ENCODE measurements at places on chromosomes 3 and 15.

GRCh38 chr15:76151599-76151974, 91.8 kb downstream of the TMEM266 start:
- DNase-seq = no peak

GRCh38 chr3:24290596-24290995, 204.1 kb downstream of the THRB start:
- DNase-seq = no peak

DNA sequence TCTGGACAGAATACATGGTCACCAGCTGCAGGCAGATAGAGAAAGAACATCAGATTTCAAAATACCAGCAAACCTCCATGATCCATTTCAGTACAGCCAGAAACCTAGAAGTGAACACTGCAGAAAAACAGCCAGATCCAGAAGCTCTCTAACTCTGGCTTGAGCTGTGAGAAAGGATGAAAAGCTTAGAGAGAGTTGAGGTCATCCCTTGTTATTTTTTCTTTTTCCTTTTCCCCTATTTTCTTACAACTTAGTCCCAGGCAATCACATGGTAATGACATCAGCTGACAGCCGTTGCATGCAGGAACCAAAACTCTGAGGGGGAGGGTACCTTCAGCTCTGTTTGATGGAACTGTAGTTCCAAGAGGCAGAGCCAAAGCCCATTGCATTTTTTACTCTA, 113.2 kb downstream of the TCF12 start:
- DNase-seq = no peak

DNA sequence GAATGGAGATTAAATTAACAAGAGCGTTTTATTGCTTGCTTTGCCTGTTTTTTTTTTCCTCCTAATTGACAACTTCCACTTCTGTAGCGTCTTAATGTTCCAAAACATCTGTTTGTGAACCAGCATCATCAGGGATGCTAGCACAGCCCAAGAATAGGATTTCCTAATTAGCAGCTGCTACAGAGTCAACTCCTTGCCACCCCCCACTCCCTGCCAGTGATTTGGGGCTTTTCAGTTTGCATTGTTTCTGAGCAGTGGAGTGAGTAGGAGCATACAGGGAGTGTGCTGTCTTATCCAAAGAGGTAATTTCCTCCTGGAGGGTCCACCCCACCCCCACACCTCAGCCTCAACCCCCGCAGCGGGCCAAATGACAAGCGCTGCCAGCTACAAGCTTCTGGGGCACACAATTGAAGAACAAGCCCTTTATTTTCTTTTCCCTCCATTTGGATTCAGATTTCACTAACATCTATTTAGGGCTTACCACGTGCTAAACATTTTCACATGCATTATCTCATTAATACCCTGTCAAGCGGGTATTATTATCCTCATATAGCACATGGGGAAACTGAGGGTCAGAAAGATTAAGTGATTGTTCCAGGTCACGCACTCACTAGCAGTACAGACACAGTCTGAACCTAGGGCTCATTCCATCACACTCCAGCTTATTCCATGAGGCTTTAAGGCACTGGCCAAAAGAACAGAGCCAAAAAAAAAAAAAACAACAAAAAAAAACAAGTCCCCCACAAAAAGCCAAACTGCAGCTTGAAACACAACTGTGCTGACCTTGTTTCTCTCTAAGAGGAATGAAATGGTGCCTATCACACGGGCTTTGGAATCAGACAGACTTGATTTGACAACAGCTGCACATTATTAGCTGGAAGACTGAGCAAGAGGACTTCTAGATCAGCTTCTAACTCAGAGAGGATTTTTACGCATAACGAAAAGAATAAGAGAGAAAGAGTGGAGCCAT, 16.4 kb downstream of the HEG1 start:
- DNase-seq = no peak

DNA sequence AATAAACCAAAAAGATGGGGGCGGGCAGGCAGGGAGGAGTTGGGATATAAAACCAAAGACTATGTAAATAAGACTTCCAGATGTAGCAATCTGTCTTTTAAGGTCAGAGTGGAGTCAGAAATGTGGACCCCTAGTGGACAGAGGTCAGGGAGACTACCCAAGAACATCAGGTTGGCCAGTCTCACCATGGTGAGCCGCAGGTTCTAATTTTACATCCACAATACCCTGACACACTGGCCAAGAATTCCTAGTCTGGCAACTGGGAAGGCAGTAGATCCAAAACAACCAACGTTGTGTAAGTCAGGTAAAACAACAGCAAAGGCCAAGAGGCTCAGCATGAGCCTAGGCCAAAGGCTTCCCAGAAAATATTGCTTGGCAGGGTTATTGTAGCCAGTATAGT, 203.4 kb downstream of the FOXP1 start:
- no peak for DNase-seq

DNA sequence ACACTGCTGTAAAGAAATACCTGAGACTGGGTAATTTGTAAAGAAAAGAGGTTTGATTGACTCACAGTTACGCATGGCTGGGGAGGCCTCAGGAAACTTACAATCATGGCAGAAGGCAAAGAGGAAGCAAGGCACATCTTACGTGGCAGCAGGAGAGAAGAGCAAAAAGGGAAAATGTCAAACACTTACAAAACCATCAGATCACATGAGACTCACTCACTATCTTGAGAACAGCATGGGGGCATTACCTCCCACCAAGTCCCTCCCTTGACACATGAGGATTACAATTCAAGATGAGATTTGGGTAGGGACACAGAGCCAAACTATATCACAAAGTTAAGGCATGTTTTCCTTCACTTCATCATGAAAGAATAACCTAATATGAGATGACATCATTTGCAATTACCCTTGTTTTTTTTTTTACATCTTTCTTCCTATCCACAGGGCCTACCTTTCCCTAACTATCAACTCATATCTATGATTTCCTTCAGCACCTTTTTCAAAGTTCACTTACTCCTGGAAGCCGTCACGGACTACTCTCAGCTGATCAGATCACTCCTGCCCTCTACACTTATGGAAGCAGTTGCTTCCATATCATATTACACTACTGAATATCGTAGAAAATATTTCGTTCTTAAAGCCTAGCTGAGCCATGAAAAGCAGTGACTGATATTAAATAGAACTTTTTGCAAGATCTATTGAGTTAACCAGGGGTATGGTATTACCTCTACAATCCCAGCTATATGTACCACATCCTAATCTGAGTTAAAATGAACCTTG, 25.5 kb upstream of the ATP8B4 start:
- DNase-seq = no peak

DNA sequence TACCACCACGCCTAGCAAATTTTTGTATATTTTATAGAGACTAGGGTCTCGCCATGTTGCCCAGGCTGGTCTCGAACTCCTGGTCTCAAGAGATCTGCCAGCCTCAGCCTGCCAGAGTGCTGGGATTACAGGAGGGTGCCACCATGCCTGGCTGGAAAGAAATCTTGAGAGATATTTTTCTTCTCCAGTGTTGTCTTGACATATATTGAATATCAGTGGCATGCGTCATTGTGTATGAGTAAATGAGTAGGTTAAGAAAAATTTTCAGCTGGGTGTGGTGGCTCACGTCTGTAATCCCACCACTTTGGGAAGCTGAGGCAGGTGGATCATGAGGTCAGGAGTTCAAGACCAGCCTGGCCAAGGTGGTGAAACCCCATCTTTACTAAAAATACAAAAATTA, 3.5 kb upstream of the PIF1 start:
- DNase-seq = no peak

- DNase-seq = no peak
These were observed 51.2 kb upstream of the TNIK start for GRCh38 chr3:171511450-171511849.

GRCh38 chr15:30008156-30008555, 74.6 kb upstream of the GOLGA8J start:
- no peak for DNase-seq

DNA sequence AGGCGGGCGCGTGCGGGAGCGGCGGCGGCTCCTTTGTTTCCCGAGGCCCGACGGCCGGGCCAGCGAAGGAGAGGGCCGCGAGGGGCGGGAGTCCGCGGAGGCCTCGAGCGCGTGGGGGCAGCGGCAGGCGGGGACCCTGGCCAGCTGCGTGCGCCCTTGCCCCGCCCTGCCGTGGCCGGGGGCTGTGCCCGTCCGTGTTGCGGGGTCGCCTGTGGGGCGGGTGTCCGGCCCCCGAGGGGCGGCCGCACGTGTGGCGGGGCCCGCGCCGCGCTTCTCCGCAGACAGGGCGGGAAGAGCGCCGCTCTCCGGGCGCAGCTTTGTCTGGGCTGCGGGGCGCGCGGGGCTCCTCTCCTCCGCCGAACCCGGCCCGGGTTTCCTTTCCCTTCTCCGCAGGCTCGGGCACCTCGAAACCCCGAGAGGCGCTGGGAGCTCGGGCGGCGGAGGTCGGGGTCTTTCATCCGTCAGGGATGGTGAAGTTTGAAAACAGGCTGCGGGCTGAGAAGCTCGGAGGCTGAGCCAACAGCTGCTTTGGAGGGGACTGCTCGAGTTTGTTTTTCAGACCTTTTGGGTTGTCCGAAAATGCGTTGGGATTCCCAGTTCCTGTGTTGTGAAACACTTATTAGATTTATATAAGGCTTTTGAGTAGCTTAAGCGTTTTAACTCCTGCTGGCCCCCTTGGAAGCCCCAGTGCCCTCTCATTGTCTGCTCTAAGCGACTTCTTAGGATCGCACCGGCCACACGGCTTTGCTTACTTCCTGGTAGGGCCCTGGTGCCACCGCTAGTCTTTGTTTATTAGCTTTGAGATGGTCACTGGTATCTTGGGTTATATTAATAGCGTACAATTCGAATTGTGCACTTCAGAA, 817 bp downstream of the USP3 start:
- peak; percentile 58 for DNase-seq

- DNase-seq = no peak
These were observed 49.3 kb downstream of the TMOD3 start for GRCh38 chr15:51878446-51879386.

DNA sequence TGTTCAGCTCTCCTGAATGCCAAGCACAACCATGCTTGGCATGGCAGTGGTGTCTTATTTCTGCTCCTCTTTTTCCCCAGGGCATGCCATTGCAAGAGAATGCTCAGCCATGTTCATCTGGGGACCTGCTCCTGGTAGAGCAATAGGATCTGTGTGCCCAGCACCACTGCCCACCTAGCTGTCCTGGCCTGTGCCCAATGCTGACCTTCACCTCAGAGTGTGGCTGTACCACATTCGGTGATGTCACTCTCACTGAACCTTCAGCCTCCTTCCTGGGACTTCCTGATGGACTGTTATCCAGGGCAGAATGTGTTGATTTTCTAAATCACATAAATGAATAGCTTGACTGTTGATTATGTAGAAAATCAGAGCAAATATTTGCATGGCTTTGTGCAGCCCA, 42.0 kb downstream of the AGTR1 start:
- DNase-seq = no peak

DNA sequence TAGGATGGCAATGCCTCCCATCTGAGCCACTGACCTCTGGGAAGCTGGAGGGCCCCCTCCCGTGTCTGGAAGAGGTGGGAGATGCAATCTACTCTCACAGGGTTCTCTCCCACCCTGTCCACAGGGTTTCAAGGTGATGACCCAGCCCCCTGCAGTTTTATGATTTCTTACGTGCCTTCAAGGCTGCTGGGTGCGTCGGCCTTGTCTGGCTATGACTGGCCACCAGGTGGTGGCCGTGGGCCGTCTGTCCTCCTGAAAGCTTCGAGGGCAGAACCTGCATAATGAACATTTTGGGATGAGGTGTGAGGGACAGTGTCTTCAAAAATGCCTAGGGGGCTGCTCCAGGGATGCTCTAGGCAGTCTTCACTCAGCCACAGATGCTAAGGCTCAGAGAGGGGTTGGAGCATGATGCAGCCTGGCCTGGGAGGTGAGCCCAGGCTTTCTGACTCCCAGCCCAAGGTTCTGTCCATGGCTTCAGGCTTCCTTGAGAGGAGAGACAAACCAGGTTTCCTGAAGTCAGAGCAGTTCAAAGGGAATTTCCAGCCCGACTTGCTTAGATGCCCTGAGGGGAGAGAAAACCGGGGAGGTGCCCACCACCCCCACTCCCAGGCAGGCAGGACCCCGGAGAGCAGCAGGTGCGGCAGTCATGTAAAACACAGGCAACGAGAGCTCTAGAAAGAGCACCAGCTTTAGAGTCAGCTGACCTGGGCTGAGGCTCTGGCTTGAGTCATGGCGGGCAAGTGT, 18.7 kb downstream of the ISG20 start:
- peak; percentile 11 for DNase-seq

GRCh38 chr3:65080432-65080831, 392.6 kb upstream of the ADAMTS9 start:
- no peak for DNase-seq

- DNase-seq = no peak
These were observed 7.0 kb downstream of the RTP3 start for GRCh38 chr3:46504789-46505188.

DNA sequence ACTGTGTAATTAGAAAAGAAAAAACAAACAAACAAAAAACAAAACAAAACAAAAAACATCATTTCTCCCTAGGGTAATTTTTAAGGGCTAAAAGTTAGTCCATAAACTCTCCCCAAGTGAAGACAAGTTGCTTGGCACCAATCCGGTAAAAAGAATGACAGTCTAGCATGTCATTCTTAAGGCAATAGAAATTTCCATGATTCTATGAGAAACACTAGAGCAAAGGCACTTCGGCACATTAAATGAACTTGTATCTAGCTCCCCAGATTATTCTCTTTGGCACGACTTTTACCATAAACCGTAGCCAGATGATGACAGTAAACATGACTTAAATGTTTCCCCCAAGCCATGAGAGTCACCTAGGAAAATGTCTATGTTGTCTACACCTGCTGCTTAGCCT, 10.1 kb downstream of the COL8A1 start:
- DNase-seq = no peak

GRCh38 chr3:27485866-27486265, 1.7 kb upstream of the SLC4A7 start:
- DNase-seq = no peak

DNA sequence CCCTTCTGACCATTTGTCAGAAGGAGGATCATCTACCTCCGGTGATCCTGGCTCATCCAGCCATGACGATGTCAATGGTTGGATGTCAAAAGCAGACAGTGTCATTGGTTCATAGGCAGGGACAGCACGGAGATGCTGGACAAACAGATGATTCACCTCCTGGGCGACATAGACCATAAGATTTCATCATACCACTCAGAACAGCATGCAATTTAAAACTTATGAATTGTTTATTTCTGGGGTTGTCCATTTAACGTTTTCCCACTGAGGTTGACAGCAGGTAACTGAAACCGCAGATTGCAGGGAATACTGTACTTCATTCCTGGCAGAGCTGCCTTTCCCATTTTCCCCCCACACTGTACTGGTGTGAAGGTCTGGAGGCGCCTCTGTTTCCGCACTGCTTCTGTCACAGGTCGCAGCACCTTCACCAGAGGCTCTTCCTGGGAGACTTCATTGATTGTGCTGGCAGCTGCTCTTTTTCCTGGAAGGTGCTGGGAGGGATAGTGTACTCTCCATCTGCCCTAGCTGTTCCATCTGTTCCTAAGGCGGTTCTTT, 32.5 kb upstream of the TMOD3 start:
- DNase-seq = peak; percentile 76
